ENCODE measurements at places on chromosomes 16 and 17.

DNA sequence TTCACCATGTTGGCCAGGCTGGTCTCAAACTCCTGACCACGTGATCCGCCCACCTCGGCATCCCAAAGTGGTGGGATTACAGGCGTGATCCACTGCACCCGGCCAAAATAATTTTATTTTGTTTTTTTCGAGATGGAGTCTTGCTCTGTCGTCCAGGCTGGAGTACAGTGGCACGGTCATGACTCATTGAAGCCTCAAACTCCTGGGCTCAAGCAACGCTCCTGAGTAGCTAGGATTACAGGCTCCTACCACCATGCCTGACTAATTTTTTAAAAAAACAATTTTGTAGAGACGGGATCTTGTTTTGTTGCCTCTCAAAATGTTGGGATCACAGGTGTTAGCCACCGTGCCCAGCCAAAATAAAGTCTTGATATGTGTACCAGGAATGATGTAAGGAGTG is 2.4 kb upstream of the TTLL6 start:
- no peak for DNase-seq

- no peak for DNase-seq
Measured at GRCh38 chr16:70157105-70157476, 16.5 kb upstream of the CLEC18C start.

- DNase-seq: no peak
Measured at GRCh38 chr16:79659344-79659743, 58.8 kb upstream of the MAF start.

DNA sequence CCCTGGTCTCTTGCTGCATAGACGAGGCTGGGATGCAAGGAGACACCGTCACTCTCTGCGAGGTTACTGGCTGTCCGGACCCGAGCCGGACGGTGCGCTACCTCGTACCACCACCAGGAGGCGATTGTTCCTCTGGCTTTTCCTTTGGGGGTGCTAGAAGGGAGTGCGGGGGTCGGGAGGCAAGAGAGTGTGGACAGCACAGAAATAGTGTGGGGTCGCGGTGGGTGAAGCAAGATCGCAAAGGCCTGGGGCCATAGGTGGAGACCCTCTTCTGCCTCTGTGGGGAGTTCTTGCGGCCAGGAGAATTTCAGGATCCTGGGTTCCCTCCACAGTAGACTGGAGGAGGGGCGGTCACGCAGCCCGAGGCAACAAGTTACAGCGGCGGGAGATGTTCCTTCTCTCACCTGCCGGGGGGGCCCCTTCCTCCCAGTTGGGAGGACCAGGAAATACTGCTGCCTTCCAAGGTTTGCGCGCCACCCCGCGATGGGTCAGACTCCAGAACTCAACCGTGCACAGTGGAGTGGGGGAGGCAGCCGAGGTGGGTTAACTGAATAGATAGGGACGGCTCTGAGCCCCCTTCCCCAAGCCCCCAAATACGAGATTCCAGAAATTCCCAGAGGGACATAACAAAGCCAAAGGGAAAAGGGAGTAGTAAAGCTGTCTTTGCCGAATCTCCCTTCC is 6.9 kb downstream of the PHOSPHO1 start:
- peak; percentile 61 for DNase-seq

DNA sequence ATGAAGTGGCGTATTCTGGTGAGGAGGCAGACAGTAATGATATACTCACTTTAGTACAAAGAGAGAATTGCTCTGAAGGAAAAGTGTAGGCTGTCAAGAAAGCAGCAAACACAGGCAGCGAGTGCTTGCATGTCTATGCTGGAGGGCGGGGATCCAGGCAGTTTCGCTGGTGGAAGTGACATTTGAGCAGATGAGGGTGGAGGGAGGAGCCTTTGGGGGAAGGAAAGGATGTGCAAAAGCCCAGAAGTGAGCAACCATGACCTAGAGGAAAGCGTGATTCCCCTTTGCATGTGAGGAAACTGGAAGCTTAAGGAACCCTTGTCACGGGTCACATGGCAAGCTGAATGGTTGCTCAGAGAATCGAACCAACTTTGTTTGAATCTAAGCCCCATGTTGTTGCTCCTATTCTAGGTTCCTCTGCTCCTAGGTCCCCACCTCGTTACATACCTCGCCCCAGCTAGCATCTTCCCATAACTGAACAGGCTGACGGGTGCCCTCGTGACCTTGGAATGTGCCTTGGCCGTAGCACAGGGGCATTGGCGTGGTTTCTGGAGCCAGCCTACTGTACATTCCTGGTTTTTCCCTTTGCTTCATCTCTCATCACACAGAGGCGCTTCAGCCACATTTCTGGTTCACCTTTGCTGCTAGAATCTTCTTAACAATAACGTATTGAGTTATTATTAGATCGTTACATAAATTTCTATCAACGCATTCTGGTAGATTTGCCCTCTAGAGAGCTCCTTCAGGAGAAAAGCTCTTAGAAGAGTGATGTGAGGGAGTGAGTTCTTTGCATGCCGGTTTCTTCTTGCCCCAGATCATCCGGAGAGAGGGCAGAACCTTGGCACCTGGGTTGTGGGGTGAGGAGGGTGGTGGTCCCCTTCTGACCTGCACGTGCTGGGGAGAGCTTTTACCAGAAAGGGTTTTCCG is 191.8 kb downstream of the SNX29 start:
- no peak for DNase-seq

- DNase-seq: no peak
Measured at GRCh38 chr17:32882734-32883133, 5.8 kb upstream of the MYO1D start.

DNA sequence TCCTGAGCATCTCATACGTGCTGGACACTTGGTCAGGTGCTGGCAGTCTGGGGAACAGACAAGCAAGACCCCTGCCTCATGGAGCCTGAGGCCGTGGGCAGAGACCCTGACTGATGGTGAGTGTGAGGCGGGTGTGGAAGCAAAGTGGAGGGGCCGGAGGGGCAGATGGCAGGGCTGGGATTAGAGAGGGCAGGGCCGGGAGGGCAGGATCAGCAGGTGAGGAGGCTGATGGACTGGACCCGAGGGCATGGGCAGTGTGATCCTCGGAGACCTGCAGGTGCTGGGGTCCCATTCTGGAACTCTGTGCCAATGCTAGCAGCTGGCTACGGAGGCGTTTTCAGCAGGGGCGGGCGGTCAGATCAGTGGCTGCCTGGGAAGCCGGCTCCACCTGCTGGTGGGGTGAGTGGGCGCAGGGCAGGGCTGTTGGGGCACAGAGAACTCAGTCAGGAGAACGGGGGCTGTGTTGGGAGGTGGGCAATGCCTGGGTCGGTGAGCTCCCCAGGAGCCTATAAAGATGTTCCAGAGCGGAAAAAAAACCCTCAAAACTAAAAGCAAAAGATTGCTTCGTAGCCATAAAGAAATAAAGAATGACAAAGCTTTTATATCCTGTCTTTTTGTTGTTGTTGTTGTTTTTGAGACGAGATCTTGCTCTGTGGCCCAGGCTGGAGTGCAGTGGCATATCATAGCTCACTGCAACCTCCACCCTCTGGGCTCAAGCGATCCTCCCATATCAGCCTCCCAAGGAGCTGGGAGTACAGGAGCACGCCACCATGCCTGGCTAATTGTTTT is 8.9 kb upstream of the C16orf74 start:
- DNase-seq: no peak

GRCh38 chr17:14474591-14474990 is 173.7 kb downstream of the HS3ST3B1 start:
- DNase-seq: no peak

DNA sequence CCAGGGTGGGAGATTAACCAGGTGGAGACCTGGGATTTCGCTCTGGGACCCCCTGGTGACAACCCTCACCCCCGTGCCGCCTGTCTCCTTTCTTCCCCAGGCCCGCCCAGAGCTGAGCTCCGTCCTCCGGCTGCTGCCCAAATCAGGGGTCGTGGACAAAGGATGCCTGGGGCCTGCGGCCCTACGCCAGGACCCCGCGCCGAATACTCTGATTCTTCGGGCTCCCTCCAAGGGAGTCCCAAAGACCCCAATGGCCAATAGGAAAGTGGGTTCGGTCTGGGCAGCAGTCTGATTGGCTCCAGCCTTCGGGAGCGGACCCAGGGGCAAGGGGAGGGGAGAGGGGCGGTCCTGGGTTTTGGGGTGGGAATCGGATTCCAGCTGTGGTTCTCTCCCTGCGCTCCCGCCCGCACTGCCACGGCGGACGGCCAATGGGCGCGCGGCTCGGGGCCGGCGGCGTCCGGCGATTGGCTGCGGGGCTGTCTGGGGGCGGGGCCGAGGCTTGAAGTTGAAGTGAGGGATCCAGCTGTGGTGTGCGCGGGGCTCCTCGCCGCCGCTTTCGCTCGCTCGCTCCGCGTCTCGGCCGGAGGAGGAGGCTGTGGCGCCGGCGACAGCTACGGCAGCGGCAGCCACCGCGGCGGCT is at the start of gene CACNA1G:
Gene CACNA1G, plus strand, starts transcription at position 531 of the 640 bp plus-strand sequence. CDS start 745 bp downstream, outside the sequence.
- peak; percentile 99 for DNase-seq

DNA sequence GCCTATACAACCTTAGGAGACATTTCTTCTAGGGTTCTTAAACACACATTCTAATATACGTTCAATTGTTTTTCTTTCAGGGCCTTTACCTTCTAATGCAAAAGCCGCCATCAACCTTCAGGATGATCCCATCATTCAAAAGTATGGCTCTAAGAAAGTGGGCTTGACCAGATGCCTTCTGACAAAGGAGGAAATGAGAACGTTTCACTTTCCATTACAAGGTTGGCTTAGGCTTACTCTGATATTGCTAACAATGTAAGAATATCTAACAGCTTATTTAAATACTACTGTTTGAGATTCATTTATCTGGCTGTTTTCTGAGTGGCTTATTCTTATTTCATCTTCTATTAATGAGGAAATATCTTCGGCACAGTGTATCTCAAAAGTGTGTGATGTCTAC is 15.4 kb downstream of the REXO5 start:
- DNase-seq: no peak

GRCh38 chr16:79395591-79395990 is 204.9 kb downstream of the MAF start:
- DNase-seq: no peak

DNA sequence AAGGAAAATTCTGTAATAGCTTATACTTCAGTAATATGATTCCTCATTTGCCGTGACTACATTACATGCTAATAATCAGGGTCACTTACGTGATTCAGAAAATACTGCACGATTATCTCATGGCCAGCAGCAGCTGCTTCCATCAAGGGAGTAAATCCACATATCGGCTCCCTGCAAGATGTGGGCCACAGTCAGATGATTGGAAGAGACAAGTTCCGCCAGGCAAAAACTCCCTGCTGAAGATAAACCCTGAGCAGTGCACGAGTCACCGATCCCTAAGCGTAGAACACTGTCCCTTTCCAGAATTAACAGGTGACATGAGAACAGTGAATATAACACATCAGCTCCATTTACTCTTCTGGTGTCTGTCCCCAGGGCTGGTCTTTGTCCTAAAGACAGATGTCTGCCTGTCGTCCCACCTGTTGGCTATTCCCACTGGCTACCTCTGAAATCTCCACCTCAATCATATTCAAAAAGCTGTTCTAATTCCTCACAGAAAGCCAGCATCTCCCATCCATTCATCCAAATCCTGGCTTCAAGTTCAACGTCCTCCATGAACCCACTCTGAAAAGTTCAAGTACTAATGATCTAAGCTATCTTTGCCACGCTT is 9.3 kb downstream of the ANKS3 start:
- no peak for DNase-seq

- no peak for DNase-seq
Measured at GRCh38 chr17:6786618-6787017, 10.6 kb downstream of the FBXO39 start.

GRCh38 chr17:73210002-73210678 is 17.3 kb downstream of the COG1 start:
- DNase-seq: no peak

- DNase-seq: no peak
Measured at GRCh38 chr17:33200587-33200986, 92.5 kb downstream of the ASIC2 start.

DNA sequence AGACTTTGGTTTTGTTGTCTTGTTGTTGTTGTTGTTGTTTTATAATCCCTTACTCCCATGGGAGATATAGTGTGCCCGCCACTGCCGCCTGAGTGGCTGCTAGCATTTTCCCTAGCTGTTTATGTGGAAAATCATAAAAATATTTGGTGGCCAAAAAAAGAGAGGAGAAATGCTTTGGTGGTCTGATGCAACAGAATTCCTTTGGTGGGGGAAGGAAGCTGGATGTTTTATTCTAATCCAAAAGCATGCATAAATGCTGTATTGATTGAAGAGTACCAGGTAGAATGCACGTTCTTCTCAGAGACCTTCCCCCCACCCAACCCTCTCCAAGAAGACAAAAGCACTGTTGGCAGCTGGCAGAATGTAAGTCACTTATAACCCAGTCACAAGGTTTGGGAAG is 93.2 kb downstream of the C17orf67 start:
- no peak for DNase-seq

DNA sequence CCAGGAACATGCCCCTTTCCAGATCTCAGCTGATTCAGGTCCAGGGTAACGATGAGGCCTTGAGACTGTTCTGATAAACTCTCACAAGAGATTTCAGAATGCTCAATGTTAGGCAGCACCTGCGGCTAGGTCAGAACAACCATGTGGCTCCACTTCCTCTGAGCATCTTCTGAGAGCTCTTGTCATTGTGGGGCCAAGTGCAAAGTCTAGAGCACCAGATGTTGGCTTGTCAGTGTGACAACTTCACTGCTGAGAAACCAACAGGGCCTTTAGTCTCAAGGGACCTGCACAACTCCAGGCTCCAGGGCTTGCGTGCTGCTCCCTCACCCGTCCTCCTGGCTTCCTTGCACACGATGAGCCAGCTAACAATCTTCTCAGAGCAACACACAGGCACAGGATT is 29.0 kb downstream of the FCSK start:
- DNase-seq: no peak

Measured in GM12892 (cell line).